ENCODE measurements at places on chromosomes 2 and 18.

DNA sequence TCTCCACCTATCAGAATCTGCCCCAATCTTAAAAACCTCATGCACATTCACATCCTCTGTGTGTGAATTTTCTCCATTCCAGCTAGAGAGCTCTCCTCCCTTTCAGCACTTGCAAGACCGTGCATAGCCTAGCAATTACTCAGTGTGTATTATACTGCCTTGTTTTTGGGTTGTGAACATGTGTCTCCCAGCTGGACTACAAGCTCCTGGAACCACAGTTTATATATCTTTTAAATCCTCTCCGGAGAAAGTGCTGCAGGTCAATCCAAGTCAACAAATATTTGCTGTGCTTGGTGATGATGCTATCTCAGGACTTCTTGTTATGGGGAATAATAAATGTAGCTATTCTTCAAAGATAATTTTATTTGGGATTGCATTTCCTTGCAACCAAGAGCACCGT lies 58.2 kb upstream of the MEX3C start:
- no peak for DNase-seq

- DNase-seq, result peak; percentile 42
Measured at GRCh38 chr2:20062615-20063545, 11.5 kb upstream of the LAPTM4A start.

GRCh38 chr2:143482316-143482715 lies 353.1 kb downstream of the ARHGAP15 start:
- DNase-seq, result no peak

- DNase-seq, result no peak
Measured at GRCh38 chr18:26378701-26379100, 152.5 kb downstream of the TAF4B start.

- no peak for DNase-seq
Measured at GRCh38 chr18:22260208-22260820, 90.9 kb downstream of the GATA6 start.

DNA sequence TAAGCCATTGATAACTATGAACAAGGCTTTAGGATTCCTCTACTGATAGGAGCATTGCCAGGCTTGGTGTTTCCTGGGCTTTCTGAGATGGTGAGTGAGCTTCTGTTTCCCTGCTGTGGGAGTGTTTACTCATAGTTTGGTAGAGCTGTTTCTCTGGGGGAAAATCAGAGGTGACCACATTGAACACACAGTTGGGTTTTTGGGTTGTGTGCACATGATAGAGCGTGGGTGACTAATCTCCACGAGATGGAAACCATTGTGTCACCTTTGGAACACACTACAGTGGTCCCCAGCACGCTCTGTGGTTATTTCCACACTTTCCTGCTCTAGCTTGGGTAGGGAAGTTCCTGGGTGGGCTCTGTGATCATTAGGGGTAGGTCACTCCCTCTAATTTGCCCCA lies 5.4 kb downstream of the IL1R1 start:
- DNase-seq, result peak; percentile 73

- no peak for DNase-seq
Measured at GRCh38 chr2:121816797-121817196, 61.3 kb downstream of the TSN start.

DNA sequence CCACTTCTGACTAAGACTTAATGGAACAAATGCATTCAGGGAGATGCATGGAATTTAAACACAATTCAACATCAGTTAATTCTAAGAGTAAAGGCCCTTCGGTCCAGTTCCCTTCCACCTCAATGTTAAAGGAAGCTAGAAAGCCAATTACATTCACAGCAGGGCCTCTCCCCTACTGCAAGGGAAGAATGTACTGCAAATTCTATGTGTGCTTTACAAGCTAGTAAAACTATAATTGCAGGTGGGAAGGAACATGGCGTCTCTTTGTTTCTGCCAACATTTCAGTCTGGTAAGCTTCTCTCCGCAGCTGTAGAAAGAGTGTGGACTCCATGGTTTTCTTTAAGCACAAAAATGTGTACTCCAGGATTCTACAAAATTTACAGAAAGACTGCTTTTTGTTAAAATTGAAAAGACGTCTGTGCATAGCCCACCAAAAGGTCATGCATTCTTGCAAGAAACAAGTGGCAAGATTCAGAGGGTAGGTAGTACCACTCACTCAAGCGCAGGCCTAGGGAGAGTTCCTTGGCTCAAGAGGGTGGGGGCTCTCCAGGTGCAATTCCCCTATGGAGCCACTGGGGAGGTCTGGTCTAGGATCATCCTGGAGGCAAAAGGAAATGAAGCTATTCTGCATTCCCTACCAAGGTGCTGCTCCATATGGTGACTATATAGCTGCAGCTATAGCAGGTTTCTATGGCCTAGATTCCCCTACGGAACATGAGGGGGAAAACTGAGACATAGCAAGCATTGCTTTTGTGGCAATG lies 127.0 kb upstream of the FZD5 start:
- DNase-seq, result no peak

DNA sequence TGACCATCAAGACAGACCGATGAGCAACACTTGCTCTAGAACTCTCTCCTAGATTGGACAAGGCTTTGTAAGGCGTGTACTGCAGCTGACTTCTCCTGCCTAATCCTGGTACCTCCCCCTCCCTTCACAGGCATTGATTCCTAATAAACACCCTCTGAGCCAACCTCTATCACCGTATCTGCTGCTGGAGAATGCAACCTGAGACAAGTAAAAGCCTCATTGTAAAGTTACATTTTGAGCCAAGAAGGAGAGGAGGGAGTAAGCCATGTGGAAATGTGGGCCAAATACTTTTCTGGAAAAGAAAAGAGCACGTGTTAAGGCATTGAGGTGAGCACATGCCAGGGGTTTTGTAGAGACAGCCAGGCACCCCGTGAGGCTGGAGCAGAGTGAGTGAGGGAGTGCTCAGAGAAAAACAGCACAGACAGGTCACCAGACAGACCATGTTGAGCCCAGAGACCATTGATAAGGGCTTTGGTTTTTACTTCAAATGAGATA lies 2.6 kb upstream of the WDFY1 start:
- DNase-seq, result no peak
